ENCODE measurements at places on chromosomes 3 and 15.

- DNase-seq: no peak
Observed at GRCh38 chr3:193946945-193947344, 189.0 kb upstream of the HES1 start.

DNA sequence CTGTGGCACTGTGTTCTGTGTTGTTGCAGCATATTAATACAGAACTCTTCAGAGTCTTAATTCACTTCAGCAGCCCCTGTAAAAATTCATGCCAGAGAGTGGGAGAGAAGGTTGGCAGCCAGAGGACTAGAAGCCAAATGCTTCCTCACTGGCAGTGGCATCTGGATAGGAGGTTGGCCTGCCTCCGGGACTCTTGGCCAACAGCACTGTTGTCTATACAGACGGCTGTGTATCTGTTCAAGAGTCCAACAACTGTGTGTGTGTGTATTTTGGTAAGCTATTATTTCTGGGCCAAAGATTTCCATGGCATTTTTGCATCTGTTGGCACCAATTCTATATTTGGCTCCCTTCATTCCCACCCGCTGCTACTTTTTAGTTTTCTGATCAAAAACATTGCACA is 156.0 kb upstream of the SOX2 start:
- DNase-seq: no peak

GRCh38 chr3:185729337-185730055 is 95.3 kb downstream of the IGF2BP2 start:
- peak; percentile 90 for DNase-seq

GRCh38 chr3:41682996-41683395 is 278.9 kb downstream of the ULK4 start:
- DNase-seq: peak; percentile 92

- DNase-seq: peak; percentile 7
Observed at GRCh38 chr3:51773529-51774056, 5.4 kb downstream of the IQCF6 start.

DNA sequence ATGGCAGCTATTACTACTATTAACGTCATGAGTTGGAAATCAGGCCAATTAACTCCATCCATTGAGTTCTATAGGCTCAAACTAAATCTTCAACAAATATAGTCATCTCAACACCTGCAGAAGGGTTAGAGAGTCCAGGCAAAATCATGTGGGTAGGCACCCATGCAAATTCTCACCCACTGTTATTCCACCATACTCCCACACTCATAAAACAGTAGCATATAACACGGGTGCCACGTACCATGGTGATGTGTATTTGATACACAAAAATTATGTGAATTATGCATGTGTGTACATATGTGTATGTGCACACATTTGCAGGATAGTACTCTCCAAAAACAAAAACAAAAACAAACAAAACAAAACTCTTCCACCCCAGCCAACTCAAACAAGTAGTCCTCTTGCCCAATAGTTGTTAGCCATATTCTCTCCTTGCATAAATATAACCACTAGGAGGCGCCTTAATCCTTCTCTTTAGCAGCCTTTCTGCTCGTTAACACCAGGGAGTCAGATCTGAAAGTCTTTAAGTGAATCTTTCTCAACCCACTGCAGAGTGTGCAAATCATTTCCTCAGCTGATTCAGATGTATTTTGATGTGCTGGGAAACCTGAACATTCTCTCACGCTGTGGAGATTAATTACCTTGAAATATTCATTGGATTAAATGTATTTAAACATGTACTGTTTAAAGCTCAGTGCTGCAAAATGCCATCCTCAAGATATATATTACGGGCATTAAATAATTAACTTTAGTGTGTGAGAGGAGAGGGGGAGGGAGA is 38.0 kb upstream of the COPB2 start:
- DNase-seq: peak; percentile 91

GRCh38 chr3:88059380-88060170 is 520 bp downstream of the ZNF654 start:
- DNase-seq: no peak

DNA sequence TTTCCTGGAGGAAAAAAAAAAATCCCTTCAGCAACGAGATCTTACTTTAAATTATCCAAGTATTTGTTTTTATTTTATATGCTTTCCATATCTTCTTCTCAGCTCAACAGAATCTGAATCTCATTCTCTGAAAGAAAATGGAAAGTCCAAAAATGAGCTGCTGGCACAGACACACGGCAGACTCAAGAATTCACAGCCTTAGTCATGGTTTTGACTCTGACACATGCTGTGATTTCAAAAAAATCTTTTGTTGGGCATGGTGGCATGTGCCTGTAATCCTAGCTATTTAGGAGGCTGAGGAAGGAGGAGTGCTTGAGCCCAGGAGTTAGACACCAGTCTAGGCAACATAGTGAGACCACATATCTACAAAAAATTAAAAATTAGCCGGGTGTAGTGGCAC is 565.0 kb downstream of the MAGI1 start:
- peak; percentile 23 for DNase-seq

DNA sequence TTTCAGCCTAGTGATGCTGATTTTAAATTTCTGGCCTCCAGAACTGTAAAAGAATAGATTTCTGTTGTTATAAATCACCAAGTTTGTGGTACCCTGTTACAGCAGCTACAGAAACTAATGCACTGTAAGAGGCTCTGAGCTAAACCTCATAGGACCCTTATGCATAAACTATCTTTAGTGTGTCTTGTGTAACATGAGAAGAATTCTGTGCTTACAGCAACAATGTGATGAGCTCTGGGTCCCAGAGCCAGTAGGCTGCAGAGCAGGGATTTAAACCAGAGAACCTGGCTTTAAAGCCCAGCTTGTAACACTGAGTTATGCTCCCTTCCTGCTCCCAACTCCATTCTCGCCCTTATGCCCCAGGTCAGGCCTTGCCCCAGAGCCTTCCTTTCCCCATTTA is 113.1 kb downstream of the THSD4 start:
- DNase-seq: peak; percentile 67

DNA sequence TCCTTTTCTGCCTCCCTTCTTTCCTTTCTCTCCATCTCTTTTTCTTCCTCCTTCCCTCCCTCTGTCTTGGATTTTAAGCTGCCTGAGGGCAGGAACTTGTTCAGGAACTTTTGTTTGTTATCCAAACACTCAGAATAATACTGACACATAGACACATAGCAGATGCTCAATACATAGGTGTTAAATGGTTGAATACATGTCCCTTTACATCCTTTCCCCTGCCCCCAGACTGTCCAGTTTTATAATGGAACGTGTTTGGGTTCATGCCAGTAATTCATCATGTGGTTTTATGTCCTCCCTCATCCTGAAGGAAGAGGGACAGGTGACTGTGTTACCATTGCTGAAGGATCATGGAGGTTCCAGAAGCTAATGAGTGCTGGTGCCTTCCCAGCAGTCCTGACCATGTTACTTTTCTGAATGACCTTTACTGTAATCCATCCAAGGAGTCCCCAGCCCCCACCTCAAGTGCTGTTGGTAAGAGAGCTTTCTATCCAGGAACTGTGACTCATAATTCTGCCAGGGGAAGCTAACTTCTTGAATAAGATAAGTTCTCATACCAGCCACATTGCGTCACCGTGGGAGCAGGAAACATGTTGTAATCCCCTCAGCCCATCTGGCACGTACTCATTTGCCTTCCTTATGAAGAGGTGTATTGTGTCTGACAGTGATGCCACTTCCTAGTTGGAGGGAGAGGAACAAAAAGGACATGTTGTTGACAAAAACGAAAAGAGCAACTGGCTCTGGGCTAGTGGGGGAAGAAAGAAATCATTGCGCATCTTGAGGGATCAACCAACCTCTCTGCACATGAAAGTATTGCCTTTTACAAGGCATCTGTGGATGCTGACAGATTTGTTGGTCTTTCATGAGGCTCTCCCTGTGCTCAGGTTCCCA is 52.4 kb downstream of the IL1RAP start:
- DNase-seq: peak; percentile 99

GRCh38 chr15:34754674-34755418 is at the start of gene GJD2:
Gene GJD2, minus strand, starts transcription at chr15:34754998. Its CDS starts 510 bp downstream, at chr15:34754488.
- DNase-seq: no peak

- peak; percentile 57 for DNase-seq
Observed at GRCh38 chr3:11307830-11308432, 35.7 kb downstream of the ATG7 start.

DNA sequence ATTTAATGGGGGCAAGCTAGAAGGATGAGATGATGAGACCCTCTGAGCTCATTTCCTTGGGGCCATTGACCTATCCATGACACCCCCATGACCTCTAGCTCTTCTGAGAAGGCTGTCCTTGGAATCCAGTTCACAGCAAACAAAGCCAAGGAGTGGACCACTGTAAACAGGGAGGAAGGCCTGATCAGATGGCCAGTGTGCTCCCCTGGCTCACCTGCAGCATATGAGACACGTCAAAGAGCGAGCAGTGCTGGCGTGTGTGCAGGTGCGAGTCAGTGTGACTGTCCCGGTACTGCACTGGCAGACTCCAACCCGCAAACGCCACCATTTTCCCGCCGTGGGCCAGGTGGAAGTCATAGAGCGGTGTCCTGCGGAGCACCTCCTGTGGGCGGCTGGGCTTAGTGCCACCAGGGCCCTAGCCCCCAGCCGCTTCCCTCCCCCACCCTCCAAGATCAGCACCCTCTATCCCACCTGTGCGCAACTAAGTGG is 339 bp downstream of the AMT start:
- DNase-seq: no peak

GRCh38 chr3:7282988-7283387 is 422.1 kb downstream of the GRM7 start:
- DNase-seq: peak; percentile 42
